Activated CD8-positive, alpha-beta memory T cell treated with anti-CD3 and anti-CD28 coated beads for 1 hour (primary cell): ENCODE measurements at places on chromosomes 5 and 9.

DNA sequence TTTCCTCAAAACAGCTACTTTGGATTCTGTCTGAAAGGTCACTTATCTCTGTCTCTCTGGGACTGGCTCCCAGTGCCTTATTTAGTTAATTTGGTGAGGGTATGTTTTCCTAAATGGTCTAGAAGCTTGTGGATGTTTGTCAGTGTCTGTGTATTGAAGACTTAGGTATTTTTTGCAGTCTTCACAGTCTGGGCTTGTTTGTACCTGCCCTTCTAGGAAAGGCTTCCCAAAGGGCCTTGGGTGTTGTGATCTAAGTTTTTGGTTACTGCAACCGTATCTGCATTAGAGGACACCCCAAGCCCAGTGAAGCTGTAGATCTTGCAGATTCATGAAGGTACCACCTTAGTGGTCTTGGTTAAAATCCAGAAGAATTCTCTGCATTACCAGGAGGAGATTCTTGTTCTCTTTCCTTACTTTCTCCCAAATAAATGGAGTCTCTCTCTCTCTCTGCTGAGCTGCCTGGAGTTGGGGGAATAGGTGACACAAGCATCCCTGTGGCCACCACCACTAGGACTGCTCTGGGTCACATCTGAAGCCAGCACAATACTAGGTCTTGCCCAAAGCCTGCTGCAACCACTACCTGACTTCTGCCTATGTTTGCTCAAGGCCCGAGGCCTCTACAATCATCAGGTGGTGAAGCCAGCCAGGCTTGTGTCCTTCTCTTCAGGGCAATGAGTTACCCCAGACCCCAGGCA lies 17.8 kb upstream of the CCNB1 start:
- no peak for DNase-seq

GRCh38 chr5:150272531-150272930 lies 17.0 kb downstream of the CAMK2A start:
- DNase-seq: no peak

DNA sequence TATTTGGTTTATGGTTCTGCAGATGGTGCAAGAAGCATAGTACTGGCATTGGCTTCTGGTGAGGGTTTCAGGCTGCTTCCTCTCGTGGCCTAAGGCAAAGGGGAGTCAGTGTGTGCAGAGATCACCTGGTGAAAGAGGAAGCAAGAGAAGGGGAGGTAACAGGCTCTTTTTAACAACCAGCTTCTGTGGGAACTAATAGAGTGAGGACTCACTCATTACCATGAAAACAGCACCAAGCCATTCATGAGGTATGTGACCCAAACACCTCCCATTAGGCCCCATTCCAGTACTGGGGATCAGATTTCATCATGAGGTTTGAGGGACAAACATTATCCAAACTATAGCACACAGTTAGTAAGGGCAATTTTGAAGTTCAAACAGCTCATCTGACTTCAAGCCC lies 263.5 kb downstream of the TMEM38B start:
- no peak for DNase-seq

DNA sequence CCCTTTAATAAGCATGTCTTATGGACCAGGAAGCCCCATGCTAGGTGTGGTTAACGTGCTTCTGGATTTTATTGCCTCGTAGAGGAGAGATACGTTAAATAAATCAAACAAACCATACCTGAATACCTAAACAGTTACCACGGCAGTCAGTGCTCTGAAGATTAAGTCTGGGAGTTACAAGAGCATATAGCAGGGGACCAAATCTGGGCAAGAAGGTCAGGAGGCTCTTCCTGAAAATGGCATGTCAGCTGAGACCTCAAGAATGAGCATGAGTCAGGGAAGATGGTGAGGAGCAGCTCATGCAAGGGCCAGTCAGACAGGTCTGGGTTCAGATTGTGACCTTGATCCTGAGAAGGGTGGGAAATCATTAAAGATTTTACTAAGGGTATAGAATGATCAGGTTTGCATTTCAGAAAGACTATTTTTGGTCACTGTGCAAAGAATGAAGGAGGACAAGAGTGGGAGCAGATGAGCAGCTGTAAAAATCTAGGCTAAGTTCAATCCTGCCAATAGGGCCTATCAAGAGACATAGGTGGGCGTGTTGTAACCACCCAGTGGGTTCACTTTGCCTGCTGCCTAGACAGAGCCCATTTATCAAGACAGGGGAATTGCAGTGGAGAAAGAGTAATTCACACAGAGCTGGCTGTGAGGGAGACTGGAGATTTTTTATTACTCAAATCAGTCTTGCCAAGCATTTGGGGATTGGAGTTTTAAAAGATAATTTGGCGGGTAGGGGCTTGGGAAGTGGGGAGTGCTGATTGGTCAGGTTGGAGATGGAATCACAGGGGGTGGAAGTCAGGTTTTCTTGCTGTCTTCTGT lies 4.8 kb upstream of the ZNF366 start:
- no peak for DNase-seq

GRCh38 chr9:16010221-16010620 lies 457.4 kb downstream of the CCDC171 start:
- DNase-seq: no peak

- DNase-seq: no peak
Measured at GRCh38 chr5:34534523-34535103, 121.5 kb upstream of the RAI14 start.

- DNase-seq: no peak
Measured at GRCh38 chr5:108384741-108385140, 2.8 kb upstream of the FBXL17 start.

- no peak for DNase-seq
Measured at GRCh38 chr5:132308701-132309100, 14.5 kb downstream of the SLC22A4 start.

DNA sequence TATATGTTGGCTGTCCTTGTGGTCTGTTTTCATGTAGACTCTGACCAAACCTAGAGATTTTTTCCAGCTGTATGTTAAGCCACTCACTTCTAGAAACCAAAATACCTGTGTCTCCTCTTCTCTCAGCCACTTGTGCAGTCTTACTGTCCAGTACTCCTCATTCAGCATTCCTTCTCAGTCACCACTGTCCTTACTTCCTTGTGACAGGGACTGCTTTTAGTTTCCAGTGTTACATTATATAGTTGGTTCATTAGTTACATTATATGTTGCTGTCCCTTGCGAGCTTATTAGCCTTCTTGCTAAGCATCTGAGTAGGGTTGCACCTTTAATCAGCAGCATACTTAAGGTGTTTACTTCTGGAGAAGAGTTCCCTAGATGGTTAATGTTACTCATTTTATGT lies 4.3 kb downstream of the ATP6V1G1 start:
- no peak for DNase-seq

DNA sequence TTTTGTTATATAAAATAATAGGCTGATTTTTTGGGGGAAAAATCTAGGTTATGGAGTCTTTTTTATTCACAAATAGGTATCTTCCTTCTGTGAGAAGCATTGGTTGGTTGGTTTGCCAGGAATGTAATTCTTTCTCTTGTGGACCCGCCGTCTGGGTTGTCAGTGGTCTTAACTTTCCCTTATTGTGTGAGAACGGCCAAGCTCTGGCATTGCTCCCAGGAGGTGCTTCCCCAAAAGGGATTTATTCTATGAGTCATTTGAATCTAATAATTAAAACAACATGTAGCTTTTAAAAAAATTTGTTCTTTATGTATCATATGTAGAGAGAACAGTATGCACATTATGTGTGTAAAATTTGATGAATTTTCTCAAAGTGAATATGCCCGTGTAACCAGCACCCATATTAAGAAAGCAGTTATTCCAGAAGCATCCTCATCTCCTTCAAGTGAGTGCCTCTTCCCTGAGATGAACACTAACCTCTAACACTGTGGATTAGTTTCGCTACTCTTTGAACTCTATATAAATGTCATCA lies 114.4 kb downstream of the MAST4 start:
- no peak for DNase-seq

- DNase-seq: no peak
Measured at GRCh38 chr5:5219541-5219940, 79.4 kb downstream of the ADAMTS16 start.

DNA sequence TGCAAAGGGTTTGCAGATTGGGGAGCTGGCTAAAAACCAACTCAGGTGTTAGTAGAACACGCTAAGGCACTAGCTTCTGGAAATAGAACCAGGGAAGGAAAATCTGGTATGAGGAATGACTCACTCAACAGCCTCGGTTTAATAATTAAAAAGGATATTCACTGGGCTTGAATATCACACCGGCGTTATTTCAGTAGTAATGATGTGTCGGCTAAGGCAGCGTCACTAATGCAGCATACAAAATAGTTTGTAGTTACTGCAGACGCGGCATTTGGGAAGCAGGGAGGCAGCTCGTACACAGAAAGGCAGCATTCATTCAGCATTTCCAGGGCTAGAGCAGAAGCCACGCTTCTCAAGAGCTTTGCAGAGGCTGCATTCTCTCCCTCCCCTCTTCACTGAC lies 1.7 kb downstream of the ADRA1B start:
- DNase-seq: no peak

- DNase-seq: no peak
Measured at GRCh38 chr5:178324481-178325310, 92.1 kb upstream of the PHYKPL start.

- no peak for DNase-seq
Measured at GRCh38 chr9:89532478-89532877, 34.6 kb upstream of the SEMA4D start.

GRCh38 chr5:176724472-176724871 lies 77.2 kb downstream of the TSPAN17 start:
- no peak for DNase-seq

DNA sequence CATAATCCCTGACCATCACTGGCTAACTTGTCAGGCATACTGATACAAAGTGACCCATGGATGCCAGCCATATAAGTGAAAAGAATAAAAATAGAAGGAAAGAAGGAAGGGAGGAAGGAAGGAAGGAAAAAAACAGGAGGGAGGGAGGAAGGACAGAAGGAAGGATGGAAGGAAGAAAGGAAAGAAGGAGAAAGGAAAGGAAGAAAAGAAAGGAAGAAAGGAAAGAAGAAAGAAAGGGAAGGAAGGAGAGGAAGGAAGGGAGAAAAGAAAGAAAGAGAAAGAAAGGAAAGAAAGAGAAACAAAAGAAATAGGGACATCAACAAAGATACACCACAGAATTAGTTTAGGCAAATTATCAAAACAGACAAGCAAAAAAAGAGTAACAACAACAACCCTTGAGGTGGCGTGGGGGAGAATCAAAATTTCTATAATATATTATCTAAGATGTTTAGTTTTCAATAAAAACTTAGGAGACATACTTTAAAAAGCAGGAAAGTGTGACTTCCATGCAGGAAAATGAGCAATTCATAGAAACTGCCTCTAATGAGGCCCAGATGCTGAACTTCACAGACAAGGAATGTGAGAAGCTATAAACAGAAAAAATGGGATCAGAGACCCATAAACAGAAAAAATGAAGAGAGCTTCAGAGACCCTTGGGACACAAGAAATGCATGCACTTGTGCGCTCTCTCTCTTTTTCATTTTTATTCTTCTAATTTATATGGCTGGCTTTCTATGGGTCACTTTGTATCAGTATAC lies 96.1 kb upstream of the NFIL3 start:
- DNase-seq: no peak

- no peak for DNase-seq
Measured at GRCh38 chr9:113573959-113574352, 110.4 kb downstream of the RGS3 start.

DNA sequence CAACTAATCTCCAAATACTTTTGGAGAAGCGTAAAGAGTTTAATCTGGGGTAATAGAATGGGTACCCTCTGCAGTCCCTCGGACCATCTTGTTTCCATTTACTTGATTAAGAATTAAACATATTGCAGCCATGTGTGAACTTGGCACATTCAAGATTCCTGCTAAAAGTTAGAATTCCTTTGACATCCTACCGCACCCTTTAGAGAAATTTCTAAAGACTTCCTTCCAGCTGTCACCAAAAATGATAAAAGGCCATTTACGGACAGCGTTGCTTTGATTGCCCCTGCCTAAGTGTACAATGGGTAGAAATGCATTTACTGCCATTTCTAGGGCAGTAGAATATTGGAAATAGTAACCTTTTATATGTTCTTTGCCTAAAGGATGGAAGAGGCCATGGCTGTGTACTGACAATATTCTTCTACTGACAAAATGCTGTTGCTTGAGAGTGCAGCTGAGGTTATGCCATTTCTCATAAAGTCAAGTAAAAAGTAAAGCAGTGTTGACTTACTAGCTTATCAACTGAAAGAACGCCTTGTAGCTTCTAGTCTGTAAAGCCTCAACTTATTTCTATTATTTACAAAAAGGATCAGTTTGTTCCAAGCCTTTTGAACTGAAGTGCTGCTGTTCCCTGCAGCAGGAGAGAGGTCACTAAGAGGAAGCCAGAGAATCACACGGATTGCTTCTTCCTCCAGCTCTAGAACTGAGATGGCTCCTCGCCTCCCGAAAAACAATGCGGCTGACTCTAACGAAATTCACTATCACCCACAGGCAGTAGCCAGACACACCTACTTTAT lies 139.8 kb upstream of the BASP1 start:
- DNase-seq: no peak

- DNase-seq: no peak
Measured at GRCh38 chr5:159458217-159458711, 128.0 kb upstream of the IL12B start.

- no peak for DNase-seq
Measured at GRCh38 chr9:109894473-109894872, 114.5 kb downstream of the PALM2AKAP2 start.
